Activated CD4-positive, alpha-beta T cell treated with anti-CD3 and anti-CD28 coated beads, Interleukin-2, amount 50 U/mL, for 4 hours (primary cell): ENCODE measurements at places on chromosomes 1 and 21.

GRCh38 chr1:26278303-26278702, 1.6 kb upstream of the SH3BGRL3 start:
- DNase-seq: no peak

DNA sequence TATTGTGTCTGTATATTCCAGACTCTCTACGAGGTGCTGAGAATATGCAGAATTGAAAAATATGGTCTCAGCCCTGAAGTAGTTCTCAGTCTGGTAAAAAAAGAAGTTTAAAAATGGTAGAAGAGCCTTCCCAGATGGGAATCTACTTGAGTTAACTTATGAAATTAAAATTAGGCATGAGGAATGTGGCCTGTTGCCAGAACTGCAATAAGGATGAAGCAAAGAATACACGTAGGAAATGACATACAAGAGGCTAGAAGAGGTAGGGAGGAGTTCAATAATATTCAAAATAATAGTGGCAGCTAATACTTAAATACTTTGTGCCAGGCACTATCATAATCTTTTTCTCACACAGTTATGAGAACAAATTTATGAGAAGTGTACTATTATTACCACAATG, 6.3 kb downstream of the ASPM start:
- DNase-seq: no peak

- no peak for DNase-seq
Measured at GRCh38 chr1:245978915-245979314, 528.2 kb downstream of the SMYD3 start.

GRCh38 chr1:25796811-25797458, 3.1 kb upstream of the SELENON start:
- DNase-seq: peak; percentile 87

- DNase-seq: peak; percentile 9
Measured at GRCh38 chr21:17513214-17514123, 626 bp downstream of the CXADR start.

- DNase-seq: no peak
Measured at GRCh38 chr1:5502311-5503194, 489.7 kb downstream of the NPHP4 start.

DNA sequence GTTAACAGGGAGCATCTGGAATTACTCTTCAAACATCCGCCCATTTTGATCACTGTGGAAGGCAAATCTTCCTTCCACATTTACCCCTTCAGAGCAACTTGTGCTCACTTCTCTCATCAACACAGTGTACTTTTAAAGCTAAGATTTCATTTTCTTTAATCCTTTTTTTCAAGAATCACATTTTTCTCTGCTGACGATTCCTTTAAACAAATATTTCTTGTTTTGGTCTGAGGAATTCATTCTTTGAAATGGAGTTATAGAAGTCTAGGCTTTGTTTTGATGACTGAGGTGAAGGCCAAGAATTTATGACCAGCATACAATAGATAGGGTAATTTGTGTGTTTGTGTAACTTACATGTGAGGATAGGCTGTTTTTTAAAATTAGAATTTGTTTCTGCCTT, 25.6 kb downstream of the LRRC42 start:
- DNase-seq: no peak

- no peak for DNase-seq
Measured at GRCh38 chr1:19507516-19507915, 22.2 kb upstream of the CAPZB start.

- no peak for DNase-seq
Measured at GRCh38 chr1:110216844-110217444, 6.8 kb downstream of the KCNC4 start.

GRCh38 chr1:205514211-205515142, 10.0 kb downstream of the CDK18 start:
- no peak for DNase-seq

GRCh38 chr1:7529917-7530316, 241.2 kb upstream of the VAMP3 start:
- DNase-seq: no peak

DNA sequence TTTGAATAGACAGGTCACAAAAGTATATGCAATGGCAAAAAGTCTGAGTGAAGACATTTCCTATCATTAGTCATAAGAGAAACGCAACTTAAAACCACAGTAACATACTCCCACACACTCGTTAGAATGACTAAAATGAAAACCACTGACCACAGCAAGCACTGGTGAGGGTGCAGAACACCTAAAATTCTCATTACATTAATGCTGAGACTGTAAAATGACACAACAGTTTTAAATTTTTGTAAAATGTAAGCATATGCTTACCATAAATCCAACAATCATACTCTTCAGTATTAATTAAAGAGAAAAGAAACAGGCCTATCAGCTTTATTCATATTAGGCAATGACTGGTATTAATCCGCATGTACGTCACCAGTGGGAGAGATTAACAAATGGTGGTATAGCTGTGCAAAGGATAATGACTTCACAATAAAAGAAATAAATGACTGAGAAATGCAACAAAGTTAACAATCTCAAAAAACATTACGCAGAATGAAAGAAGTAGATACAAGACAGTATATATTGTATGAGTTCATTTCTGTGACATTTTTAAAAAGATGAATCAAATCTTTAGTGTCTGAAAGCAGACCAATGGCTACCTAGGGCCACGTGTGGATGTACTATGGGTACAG, 253.5 kb downstream of the AKT3 start:
- DNase-seq: no peak

- DNase-seq: no peak
Measured at GRCh38 chr1:219323426-219323825, 149.7 kb downstream of the LYPLAL1 start.

DNA sequence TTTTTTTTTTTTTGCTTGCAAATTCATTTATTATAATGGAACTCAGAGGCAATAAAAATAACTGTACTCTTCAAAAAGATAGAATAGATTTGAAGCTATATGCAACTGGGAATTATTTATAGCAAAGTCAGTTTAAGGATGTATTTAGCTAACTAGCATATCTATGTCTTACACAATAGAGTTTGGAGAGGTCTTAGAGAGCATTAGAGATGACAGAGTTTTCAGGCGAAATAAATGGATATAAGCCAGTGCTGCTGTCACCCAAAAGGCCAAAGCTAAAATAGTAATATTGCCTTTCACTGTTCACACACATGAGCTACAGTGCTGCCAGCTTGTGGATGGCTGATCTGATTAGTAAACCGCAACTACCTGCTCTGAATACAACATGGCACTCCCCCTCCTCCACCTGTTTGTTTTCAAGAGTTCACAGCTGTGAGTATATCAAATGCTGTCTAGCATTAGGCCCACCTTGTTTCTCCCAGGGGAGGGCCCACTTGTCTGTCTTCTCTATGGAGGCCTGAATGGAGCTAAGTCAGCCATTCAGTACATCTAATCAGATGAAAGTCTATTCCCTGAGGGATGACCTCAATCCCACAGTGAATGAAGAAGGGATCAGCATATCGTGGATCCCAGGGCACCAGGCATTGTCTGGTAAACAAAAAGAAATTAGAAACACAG, 25.2 kb upstream of the SSX2IP start:
- no peak for DNase-seq

- DNase-seq: no peak
Measured at GRCh38 chr1:8284127-8284526, 33.8 kb upstream of the SLC45A1 start.

GRCh38 chr1:118907466-118907865, 80.7 kb downstream of the TBX15 start:
- no peak for DNase-seq

DNA sequence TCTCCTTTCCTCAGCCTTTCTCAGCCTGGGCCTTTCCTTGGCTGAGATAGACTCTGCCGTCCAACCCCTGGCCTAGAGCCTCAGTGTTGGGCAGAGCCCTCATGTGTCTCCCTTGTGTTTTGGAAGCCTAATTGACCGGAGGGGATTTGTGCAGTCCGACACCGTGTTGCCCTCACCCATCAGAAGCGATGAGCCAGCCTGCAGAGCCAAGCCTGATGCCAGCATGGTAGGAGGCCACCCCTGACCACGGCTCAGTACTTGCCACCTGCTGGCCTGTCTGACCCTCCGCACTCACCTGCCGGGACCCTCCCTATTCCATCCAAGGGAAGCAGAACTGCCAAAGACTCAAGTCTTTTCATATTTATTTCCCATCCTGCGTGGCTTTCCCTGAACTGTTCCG, 9.3 kb upstream of the SFN start:
- no peak for DNase-seq

GRCh38 chr1:2267862-2268261, 39.7 kb downstream of the SKI start:
- DNase-seq: no peak
